Left hindlimb (tissue), 1 donor: ENCODE measurements at places on chromosomes 5 and 9.

DNA sequence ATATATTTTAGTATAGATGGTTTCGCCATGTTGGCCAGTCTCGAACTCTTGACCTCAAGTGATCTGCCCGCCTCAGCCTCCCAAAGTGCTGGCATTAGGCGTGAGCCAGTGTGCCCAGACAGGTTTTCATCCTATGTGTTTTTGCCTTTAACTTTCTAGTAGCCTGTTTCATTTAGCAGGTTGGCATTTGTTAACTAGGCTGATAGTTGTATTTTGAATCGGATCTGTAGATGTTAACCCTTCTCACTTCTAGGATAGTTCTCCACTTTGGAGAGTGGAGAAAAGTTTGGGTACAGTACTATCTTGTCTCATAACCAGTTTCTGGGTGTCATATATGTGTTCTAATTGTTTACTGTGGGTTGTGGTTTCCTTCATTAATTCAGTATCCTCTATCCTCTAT lies 7.3 kb upstream of the FGF18 start:
- no peak for DNase-seq

DNA sequence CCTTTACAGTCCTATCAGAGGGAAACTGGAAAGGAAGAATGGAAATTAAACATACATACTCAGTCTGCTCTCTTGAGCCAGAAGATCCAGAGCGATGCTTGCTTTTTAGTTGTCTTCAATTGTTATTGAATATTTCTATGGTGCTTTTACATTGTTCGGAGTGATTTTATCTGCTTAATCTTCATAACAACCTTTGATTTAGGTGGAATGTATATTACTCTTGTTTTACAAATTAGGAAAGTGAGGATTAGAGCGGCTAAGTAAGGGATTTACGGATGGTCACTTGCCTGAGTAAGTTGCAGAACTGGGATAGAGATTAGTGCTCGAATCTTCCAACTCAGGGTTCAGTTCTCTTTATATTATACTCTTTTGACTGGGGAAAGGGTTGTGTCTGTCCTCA lies 69.1 kb downstream of the PBX3 start:
- DNase-seq, result no peak

DNA sequence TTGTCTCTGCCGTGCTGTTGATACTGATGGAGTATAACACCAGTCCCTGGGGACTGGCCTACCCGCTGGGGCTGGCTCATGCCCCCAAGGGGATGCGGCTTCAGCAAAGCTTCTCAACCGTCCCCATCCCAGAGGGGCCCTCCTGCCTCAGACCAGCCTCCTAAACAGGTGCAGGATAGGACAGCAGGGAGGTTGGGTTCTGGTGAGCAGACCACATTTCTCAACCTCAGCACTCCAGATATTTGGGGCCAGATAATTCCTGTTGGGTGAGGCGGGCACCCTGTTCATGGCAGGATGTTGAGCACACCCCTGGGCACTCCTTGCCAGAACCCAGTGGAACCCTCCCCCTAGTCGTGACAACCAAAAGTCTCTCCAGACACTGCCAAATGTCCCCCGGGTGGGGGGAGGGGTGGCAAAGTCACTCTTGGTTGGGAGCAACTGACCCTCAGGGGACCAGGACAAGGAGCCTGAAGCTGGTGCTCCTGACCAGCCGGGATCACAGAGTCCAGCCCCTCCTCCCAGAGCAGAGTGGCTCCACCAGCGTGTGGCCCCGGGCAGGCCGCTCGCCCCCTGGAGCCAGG lies 107.8 kb downstream of the ZNF354C start:
- DNase-seq, result no peak

GRCh38 chr5:89338935-89339334 lies 456.0 kb upstream of the MEF2C start:
- no peak for DNase-seq

DNA sequence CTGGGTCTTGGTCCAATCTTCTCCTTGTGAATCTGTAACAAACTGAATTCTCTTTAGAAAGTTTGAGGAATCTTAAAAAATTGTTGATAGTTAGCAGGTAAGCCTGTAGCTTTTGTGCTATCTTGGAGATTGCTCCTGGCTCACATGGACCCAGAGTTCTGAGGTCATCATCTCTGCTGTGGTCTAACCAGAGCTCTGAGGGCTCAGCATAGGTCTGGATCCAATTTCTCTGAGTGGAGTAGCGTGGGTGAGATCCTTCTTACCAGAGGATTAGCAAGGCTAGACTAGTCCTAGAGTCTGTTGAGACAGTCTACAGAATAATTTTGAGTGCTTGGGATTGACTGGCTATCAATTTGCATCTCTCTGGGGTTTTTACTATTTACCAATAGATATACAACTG lies 60.5 kb upstream of the IL6ST start:
- no peak for DNase-seq

DNA sequence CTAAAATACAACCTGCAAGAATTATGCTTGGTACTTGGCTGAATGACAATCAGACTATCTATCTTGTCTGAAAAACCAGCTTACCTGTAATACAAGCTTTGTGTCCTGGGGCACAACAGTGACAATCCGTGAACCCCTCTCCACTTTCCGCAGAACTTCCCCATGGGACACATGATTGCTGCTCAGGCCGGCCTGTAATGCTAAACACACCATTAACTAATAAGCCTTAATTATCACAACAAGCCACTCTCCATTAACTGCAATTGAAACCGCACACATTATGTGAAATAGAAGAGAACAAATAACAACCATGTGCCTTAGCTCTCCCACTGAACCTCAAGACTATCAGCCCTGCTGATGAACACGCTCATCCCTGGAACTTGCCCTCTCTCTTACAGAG lies 33.7 kb downstream of the ELP1 start:
- no peak for DNase-seq

GRCh38 chr9:122217640-122218039 lies 11.1 kb downstream of the LHX6 start:
- DNase-seq, result no peak

DNA sequence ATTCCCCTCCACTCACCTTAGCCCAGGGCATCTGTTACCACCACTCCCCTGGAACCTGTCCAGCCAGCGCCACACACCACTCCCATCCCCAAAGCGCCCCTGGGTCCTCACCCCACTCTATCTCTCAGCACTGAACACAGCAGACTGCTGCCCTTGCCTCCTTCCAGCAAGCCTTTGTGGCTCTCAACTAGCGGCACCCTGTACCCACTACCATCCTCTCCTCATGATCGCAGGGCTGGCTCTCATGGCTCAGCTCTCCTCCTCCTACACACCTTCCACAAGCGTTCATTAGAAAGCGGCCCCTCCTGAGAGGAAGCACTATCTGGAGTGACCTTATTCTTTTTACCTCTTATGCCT lies 13.3 kb upstream of the BASP1 start:
- DNase-seq, result no peak

DNA sequence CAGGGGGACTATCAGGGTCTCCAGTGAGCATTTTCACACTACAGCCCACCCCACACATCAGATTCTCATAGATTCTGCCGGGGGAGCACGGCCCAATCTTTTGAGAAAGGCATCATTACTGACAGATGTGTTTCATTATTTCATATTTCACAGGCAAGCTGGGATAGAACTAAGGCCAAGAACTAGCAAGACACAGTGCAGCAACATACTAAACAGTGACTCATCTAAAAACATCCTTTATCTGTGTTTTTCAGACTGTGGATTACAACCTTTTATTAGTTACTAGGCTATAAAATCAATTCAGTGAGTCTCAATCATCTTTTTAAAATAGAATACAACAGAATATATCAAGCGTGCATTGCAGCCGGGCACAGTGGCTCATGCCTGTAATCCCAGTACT lies 59.8 kb downstream of the CPLANE1 start:
- no peak for DNase-seq

DNA sequence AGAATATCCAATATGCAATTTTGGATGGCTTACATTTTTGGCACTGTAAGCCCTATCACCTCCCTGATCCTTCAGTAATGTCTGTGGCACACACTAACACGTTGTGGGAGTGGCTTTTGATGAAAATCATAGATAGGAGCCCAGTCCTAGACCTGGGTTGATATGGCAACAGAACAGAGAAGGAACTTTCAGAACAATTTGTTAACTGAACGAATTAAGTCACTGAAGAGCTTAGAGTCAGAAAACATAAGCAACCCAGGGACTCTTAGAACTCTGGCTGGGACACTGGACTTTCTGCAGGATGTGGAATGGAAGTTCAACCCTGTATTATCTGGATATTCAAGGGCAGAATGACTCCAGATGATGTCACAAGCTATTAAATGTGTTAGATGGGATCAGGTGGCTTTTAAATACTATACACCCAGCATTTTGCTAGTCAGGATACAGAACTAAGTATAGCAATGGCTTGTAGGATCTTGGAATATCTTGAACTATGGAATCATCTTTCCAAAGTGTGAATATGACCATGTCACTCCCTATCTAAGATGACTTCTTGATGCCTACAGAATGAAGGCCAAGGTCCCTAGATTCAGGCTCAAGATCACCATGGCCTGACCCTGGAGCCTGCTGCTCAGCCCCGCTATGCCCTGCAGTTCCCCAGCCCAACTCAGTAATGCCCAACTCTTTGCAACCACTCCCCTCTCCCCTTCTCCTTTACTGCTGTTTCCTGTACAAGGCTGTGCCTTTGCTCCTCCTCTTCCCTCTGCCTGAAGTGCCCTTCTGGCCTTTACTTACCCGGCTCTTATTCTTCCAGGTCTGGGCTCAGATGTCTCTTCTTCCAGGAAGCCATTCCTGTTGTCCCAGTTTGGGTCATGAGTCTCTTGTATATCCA lies 42.8 kb downstream of the VLDLR start:
- DNase-seq, result no peak

DNA sequence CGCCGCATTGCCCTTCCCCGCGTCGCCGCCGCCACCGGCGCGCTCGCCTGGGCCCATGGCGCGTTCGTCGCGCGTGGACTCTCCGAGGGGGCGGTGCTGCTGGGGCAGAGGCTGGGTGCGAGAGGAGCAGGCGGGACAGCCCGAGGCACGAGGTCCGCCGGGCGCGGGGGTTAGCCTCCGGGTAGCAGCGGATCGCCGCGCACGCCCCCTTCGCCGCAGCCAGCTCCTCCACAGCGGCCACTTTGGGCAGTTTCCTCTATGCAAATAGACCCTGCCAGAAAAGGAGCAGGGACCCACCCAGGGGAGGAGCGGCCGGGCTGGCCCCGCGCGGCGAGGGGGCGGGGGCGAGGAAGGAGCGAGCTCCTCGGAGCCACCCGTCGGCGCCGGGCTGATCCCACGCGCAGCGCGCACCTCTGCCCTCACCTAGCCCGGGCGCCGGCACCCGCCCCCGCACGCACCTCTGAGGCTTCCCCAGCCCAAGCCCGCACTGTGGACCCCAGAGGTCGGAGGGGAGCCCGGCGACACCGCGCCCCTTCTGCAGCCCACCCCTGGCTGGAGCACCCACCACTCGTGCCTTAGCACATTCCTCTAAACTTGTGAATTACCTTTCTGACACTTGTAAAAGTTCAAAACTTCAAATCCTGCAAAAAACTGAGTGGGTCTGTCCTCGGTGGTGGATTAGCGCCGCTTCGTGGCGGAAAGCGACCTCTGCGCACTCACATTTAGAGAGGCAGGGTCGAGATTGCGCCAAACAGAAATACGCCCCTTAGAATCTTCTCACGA lies at the start of gene COL23A1:
Gene COL23A1, minus strand, starts transcription at position 253 of the 783 bp plus-strand sequence.
- DNase-seq, result peak; percentile 81

DNA sequence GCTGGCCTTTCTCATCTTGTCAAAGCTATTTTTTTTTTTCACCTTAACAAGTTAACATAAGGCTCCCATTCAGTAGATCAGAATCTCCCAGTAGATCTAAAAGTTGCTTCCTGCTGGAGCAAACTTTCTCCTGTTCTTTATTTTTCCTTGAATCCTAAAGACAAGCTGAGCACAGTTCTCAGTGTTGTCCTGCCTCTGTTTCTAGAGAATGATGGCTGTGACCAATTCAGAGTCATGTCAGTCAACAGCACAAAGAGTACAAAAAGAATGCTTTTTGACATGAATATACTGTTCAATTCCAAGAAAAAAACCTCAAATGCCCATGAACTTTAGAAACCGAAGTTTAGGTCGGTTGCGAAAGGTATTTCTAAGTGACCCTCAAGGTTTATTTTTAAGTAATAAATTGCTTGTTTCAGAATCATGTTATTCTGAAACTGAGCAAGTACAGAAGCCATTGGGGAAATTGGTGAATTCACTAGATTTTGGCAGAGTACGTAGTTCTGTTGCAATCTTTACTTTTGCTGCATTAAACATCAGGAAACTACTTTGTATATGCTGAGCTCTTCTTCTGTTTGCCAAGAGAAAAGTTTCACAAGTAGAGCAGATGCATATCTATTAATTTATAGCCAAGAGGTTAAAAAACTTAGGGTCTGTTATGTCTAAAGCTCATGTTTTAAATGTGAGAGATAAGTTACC lies 161.7 kb upstream of the RPS23 start:
- DNase-seq, result no peak
